LHCN-M2 (cell line): ENCODE measurements at places on chromosomes 1 and 21.

DNA sequence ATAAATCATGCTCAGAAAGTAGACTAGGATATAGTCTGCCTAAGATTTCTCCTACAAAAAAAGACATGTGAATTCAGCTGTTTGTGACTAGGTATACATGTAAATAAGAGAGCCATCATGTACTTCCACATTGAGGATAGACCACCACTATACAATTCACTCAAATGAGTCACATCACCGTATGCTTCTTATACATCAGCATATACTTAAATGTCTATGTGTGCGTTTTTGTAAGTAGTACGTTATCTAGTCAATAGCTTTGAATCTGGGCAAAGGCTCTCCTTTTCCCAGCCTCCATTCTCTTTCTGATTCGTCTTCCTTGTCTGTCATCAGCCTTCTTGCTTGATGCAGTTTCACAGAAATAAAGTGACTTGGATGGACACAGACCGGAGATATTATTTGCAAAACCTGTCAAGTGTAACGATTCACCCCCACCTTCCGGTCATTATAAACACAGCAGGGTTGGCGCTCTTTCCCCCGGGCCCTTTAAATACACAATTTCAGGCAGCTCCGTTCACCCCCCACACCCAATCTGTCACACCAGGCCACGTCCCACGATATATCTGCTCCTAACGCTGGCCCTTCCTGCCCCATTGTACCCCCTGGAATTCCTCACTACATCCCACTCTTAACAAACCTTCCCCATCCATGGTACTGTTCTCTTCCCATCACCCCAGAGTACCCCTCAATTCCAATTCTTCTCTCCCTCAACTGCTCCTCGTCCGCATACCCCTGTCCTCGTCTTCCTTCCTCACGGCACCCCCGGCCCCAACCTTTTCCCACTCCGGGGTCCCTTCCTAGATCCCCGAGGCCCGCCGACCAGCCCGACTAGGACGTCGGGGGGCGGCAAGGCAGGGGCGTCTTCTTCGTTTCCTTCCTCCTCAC is 636 bp downstream of the VAMP4 start:
- peak; percentile 54 for DNase-seq

- DNase-seq: peak; percentile 92
Measured at GRCh38 chr1:201154389-201155165, at the start of gene TMEM9. Gene TMEM9 (minus strand): TSS chr1:201154474. CDS start chr1:201153923, 551 bp downstream.

DNA sequence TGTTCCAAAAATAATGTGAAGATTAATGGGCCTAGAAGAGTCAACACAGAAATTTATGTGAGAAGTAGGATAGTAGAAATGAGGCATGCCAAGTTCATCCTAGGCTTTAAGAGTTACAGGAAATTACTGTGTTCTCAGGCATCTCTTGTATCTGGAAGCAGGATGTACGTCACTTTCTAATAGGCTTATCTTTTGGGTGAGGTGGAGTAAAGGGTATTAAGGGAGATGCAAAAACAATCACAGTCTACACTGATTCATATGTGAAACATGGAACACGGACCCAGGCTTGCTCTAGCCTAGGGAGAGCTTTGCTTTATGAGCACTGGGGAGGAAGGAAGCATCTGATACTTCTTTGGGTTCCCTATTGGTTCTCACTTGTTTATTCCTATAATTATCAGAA is 84.5 kb upstream of the RGS4 start:
- DNase-seq: peak; percentile 19

GRCh38 chr1:35577071-35577998 is 4.2 kb downstream of the TFAP2E start:
- DNase-seq: no peak

- DNase-seq: no peak
Measured at GRCh38 chr1:233662575-233663304, 48.8 kb downstream of the KCNK1 start.

- no peak for DNase-seq
Measured at GRCh38 chr1:43990271-43991199, 864 bp upstream of the CCDC24 start.

DNA sequence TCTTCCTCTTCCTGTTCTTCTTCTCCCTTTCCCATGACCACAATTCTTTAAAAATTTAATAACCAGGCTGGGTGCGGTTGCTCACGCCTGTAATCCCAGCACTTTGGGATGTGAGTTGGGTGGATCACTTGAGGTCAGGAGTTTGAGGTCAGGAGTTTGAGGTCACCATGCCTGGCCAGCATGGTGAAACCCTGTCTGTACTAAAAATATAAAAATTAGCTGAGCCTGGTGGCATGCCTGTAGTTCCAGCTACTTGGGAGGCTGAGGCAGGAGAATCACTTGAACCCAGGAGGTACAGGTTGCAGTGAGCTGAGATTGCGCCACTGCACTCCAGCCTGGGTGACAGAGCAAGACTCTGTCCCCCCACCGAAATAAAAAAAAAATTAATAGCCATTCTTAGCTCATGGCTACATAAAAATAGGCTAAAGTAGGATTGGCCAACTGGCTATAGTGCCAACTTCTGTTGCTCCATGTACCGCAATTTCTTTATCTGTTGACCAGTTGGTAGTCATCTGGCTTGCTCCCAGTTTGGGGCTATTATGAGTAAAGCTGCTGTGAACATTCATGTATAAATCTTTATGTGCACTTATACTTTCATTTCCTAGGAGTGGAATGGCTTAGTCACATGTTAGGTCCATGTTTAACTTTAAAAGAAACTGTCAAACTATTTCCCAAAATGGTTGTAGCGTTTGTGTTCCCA is 136.3 kb downstream of the PEX14 start:
- DNase-seq: peak; percentile 32

DNA sequence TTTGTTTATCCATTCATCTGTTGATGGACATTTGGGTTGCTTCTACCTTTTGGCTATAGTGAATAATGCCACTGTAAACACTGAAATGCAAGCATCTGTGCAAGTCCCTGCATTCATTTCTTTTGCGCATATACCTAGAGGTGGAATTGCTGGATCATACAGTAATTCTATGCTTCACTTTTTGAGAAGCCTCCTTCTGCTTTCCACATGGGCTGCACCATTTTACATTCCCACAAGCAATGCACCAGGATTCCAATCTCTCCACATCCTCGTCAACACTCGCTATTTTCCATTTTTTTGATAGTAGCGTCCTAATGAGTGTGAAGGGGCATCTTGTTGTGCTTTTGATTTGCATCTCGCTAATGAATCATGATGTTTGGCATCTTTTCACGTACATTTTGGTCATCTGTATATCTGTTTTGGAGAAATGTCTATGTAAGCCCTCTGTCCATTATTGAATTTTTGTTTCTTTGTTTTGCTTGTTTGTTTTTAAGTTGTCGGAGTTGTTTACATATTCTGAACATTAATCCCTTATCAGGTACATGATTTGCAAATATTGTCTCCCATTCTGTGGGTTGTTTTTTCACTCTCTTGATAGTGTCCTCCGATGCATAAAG is 335.4 kb downstream of the RRAGC start:
- no peak for DNase-seq
